ENCODE measurements at places on chromosomes 12 and 14.

GRCh38 chr14:68312884-68313610 is 479.8 kb downstream of the ZFP36L1 start:
- DNase-seq = peak; percentile 32

DNA sequence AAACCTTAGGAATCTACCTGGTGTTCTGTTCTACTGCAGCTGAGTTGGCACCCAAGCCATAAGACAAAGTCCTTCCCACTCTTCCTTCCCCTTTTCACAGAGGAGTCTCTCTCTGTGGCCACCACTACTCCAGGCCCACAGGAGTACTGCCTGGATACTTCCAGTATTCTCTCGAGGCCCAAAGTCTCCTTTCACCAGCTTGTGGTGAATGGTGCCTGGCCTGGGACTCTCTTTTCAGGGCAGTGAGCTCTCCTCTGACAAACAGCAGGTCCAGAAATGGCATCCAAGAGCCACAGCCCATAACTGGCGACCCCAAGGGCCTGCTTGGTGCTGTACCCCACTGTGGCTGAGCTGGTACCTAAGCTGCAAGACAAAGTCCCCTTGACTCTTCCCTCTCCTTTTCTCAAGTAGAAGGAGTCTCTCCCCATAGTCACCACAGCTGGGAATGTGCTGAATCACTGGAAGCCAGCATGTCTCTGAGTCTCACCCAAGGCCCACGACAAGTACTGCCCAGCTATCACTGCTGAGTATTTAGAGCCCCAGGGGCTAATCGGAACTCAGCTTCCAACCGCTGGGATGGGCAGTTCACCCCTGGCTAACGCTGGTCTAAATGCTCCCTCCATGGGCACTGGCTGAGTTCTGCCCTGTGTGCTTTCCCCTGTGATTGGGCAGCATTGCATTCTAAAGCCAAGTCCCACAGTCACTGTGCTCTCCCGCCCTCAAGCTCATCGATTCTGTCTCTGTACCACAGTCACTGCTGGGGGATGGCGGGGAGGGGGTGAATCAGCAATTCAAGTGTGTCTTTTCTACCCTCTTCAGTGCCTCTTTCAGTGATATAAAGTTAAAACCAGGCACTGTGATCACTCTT is 6.1 kb downstream of the A2ML1 start:
- DNase-seq = no peak

DNA sequence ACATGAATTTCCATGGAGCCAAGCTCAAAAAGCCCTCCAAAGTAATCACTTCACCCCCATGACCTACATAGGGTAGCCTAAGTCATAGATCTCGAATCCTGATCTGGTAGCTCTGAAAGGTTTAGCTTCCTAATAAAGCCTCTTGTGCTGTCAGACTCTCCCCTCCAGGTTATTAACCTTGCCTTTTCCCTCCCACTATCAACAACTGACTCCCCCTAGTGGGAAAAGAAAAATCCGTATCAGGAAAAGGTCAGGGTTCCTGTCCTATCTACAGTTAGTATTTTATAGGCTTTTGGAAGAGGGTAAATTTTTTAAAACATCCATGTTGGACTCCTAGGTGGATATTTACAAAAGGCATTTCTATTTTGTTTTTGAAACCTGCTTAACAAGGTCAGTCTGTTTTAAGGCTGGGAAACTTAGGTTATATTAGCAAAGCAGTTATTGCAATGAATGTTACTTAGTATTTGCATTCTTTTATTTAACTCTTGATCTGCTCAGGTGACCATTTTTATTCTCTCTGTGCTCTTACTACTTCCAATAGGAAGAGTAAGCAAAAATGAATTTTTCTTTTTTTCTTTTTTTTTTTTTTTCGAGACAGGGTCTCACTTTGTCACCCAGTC is 8.0 kb downstream of the YY1 start:
- DNase-seq = peak; percentile 69

GRCh38 chr14:24064856-24065255 is 6.5 kb upstream of the CPNE6 start:
- DNase-seq = no peak

- DNase-seq = peak; percentile 44
Observed at GRCh38 chr14:100158566-100159093, 815 bp downstream of the DEGS2 start.

GRCh38 chr12:123720141-123720814 is 8.1 kb downstream of the ATP6V0A2 start:
- no peak for DNase-seq

DNA sequence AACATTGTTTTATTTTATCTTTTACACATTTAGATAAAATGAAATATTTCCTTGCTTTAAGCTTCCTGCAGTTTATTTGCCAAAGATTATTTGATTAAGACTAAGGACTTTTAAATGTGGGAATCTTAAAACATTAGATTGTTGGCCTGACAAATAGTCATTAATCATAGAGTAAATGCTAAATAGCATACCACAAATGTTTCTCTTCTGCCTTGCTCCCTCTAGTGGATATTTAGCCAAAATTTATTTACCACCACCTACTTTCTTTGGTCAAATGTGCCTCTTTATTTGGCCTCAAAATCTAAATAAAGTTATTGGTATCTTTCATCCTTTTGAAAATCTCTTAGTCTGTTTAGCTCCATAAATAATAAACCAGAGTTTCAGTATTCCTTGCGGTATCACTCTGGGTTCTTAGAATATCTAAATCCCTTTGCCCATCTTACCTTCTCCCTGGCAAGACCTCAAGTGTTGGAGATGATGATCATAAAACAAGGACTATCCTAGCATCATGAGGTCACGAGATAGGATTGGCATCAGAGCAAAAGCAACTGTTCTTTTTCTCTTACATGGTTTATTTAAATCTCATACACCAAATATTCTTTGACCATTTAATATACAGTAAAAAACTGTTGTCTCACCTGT is 150.6 kb upstream of the AEBP2 start:
- peak; percentile 37 for DNase-seq

GRCh38 chr12:5654019-5654418 is 222.1 kb downstream of the NTF3 start:
- DNase-seq = no peak

Measured in neural progenitor cell (in vitro differentiated cells).